GM12892 (cell line): ENCODE measurements at places on chromosomes 5 and 9.

DNA sequence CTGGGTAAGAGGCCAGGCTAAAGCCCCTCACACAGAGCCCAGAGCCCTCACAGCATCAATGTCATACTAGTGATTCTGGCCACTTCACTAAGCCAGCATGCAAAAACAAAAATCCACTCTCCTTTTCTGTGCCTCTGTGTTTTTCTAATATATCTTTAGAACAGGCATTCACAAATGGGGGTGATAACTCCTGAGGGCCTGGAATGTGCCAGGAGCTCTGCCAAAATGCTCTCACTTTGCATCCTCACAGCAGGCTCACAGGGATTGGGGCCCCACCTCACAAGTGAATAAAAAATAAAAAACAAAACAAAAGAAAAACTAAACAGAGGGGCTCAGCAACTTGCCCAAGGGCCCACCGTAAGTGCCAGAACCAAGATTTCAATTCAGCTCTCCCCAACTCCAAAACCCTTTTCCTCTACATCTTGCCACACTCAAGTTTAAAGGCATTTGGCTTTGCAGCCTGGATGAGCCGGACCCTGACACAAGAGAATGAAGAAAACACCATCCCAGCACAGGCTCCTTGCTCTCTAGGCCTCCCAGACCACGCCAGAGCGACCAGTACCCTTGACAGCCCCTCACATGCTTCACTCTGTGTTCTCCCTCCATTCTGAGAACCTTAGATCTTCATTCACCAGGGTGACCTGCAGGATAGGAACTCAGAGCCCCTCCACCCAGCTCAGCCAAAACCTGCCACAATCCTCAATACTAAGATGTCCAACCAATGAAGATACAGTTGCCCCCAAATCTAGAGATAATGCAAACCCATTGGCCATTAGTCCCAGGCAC is 51.3 kb downstream of the SAXO1 start:
- DNase-seq: no peak

DNA sequence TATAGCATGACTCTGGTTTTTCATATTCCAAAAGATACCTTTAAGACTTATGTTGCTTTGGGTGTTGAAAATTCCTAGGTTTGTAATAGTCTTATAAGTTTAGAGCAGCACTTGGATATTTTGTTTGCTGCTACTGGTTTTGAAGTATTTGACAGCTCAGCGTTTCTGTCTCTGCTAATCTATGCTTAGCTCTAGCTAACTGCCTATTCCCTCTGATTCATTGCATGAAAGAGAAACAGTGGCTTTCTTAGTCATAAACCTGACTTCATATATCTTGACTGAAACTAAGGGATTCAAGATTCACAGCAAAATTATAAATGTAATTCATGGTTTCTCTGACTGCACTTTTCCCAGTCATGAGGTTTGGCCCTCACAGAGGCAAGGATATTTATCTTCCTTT is 35.6 kb upstream of the ANXA1 start:
- DNase-seq: no peak

DNA sequence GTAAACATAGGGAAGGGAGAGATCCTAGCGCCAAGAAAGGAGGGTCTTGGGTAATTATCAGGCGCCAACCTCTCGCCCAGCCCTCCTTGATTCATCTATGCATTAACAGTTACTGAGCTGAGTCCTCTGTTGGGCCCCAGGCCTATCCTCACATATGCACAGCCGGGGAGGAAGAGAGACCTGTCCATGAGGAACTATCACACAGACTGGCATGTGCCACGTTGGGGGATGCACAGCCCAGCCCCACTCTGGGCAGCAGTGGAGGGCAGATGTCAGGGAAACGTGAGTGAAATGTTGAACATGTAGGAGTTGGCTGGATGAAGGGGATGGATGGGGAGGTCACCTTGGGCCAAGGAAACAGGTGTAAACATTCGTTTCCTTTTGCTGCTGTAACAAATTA is 18.8 kb upstream of the ENHO start:
- DNase-seq: no peak

DNA sequence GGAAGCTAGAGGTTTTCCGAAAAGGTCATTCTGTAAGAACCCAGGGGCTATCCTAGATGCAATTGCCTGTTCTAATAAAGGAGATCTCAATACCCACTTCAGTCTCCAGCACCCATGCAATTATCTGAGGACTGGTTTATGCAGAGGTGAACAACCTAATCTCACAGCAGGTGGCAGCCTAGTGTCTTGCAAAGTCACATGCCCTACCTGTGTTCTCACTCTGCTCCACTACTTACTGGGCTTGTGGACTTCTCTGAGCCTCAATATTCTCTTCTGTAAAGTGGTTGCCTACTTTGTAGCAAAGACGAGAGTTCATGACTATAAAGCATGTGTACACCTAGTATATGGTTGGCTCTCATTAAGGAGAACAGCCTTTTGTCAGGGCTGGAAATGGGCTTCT is 21.0 kb upstream of the ALDH1B1 start:
- peak; percentile 27 for DNase-seq

DNA sequence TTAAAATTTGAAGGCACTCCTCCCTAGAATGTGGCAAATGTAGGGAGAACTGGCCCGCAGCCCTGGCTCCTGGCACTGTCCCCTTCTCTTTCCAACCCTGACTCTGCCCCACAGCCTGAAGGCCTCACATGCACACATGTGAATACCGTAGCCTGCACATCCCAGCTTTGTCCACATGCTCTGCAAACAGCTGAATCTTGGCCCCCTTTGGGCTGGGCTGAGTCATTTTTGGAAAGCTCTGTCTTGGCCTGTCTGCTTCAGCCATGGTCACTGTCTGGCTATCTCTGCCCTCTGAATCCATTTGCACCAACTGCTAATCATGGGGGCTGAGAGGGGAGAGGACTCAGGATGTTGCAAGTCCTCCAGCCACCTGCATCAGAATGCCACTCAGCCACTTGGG is 22.1 kb upstream of the GALNT10 start:
- no peak for DNase-seq

GRCh38 chr5:119878712-119879111 is 249.4 kb downstream of the FAM170A start:
- no peak for DNase-seq

DNA sequence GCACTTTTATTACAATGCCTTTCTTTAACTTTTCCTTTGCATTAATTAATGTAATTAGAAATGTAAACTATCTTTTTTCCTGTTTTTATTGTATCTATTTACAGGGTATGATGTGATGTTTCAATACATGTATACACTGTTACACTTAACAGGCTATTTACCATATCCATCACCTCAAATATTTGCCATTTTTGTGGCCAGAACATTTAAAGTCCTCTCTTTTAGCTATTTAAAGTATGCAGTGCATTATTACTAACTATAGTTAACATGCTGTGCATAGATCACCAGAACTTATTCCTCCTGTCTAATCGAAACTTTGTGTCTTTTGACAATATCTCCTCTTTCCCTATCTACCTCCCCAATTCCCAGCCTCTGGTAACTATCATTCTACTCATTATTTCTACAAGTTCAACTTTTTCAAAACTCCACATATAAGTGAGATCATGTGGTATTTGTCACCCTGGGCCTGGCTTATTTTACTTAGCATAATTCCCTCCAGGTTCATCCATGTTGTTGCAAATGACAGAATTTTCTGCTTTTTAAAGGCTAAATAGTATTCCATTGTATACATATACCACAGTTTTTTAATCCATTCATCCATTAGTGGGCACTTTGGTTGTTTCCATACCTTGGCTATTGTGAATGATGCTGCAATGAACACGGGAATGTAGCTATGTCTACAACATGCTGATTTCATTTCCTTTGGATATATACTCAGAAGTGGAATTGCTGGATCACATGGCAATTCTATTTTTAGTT is 32.8 kb downstream of the OR2K2 start:
- no peak for DNase-seq
